Common myeloid progenitor, CD34-positive (primary cell): ENCODE measurements at places on chromosomes 3 and 15.

GRCh38 chr15:51331141-51331540 is 7.3 kb downstream of the CYP19A1 start:
- DNase-seq = no peak

- no peak for DNase-seq
Measured at GRCh38 chr3:63613561-63613960, 38.9 kb upstream of the SNTN start.

DNA sequence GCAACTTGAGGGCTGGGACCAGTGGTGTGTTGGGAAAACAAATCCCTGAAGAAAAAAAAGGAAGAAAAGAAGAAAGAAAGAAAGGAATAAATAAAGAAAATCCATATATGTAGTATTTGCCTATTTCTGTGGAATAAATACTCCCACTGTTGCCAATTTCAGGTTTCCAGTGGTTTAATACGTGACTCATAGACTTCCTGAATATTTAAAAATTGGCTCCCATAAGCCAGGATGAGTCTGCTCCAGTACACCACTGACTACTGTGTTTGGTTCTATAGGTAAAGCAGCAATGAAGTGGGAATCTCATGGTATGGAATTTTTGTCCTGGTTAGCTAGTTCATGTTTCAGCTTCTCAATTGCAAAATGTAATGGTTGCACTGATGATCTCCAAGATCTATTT is 31.6 kb downstream of the PYDC2 start:
- DNase-seq = no peak

- no peak for DNase-seq
Measured at GRCh38 chr3:11697701-11698100, 54.0 kb upstream of the VGLL4 start.

DNA sequence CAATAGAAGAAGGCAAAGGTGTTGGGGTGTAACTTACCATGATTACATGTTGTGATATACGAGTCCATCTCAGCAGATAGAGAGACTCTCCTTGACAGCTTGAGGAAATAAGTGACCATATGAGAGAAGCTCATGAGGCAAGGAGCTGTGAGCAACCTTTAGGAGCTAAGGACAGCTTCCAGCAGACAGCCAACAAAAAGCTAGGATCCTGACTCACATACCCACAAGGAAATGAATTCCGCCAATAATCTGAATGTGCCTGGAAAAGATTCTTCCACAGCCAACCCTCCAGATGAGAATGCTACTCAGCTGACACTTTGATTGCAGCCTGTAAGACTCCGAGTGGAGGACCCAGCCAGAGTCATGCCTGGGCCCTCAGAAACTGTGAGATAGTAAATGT is 339.6 kb upstream of the TPRG1 start:
- no peak for DNase-seq
